ENCODE measurements at places on chromosomes 1 and 21. TPM values are rescaled to one million over a fixed set of nuclear protein-coding genes. Genes with fewer than 3 reads are reported as not detected.

GRCh38 chr1:231590453-231591198, 36.0 kb upstream of the DISC1 start:
- no peak for DNase-seq

- no peak for DNase-seq
These were observed 11.8 kb downstream of the GAS5 start for GRCh38 chr1:173856014-173856413.

KIF17 gene
- total RNA-seq: not detected

DNA sequence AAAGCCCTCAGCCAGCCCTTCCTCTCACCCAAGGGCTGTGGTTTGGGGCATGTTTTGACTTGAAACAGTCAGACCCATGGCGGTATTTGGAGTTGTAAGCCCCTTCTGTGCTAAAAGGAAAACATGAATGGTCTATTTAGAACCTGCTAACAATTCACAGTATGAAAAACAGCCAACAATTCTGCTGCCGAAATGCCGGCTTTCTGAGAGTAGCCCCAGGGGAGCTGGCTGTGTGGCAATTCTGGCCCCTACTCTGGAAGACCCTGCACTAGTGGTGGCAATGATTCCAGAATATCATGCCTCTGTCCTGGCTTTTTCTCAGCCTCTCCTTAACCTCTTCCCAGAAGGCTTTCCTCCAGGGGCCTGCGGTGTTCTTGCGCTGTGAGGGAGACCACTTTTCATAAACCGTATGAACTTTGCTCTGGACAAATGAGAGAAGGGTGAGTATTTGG, 118.7 kb downstream of the EDEM3 start:
- no peak for DNase-seq

GRCh38 chr1:18145851-18146618, 38.4 kb downstream of the IGSF21 start:
- no peak for DNase-seq

DNA sequence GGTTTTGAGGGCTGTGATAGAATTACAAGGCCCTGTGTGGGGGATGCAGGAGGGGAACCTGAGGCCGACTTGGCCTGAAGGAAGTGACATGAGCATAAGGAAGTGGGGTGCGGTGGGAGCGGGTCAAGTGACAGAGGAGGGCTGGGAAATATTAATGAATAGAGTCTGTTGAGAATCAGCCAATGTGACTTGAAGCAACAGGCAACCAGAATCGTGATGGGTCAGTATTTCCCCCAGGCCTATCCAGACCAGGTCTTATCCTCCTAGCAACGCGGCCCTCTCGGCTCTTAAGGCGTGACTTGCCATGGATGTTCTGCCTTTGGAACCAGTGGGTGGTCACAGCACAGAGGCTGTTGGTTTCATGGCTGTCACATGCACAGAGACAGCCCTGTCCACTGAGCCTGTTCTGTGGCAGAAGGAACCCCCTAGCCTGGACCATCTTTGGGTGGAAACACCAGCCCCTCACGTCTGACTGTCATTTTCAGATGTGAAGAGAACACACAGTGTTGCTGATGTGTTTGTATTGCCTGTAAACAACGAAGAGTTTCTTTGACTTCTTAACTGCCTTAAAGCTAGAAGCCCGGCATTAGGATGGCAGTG, 468.8 kb downstream of the CAMTA1 start:
- DNase-seq: no peak

DNA sequence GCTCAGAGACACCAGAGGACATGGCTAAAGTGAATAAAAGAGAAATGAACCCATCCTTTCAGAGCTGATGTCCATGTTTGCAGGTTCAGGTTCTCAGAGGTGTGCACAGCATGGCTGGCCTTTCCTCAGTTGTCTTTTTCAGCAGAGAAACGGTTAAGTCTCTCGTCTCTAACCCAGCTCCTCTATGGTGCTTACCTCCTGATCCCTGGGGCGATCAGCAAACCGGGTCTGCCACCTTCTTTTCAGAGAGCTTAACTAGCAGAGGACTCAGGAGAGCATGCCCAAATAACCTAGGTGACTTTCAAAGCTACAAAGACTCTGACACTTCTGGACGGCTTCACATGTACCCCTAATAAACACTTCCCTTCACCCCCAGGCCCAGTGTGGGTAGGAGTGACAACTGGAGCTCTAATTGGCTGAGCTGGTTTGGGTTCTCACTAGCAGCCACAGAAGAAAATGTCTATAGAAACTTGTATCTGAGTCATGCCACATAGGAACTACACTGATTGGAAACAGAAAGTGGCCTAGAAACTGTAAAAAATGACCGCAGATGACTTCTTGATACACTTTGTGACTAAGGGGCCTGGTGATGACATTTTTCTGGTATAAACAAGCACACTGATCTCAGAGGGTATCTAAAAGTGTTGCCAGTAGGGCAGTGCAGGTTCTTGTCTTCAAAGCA, at the start of gene AIM2:
TSS of gene AIM2 (minus strand) at position 329 of the 682 bp plus-strand sequence. CDS start 3,267 bp downstream, outside the sequence.
- peak; percentile 51 for DNase-seq

GRCh38 chr1:50975436-50975835, 5.4 kb downstream of the CDKN2C start:
- DNase-seq: no peak

- DNase-seq: no peak
These were observed 31.5 kb downstream of the TRAPPC10 start for GRCh38 chr21:44043613-44044012.

- no peak for DNase-seq
These were observed 941 bp upstream of the TBCE start for GRCh38 chr1:235366286-235366685.

CFHR2 gene
- not detected for total RNA-seq

AMIGO1 gene
- total RNA-seq: 8.0 TPM

DNA sequence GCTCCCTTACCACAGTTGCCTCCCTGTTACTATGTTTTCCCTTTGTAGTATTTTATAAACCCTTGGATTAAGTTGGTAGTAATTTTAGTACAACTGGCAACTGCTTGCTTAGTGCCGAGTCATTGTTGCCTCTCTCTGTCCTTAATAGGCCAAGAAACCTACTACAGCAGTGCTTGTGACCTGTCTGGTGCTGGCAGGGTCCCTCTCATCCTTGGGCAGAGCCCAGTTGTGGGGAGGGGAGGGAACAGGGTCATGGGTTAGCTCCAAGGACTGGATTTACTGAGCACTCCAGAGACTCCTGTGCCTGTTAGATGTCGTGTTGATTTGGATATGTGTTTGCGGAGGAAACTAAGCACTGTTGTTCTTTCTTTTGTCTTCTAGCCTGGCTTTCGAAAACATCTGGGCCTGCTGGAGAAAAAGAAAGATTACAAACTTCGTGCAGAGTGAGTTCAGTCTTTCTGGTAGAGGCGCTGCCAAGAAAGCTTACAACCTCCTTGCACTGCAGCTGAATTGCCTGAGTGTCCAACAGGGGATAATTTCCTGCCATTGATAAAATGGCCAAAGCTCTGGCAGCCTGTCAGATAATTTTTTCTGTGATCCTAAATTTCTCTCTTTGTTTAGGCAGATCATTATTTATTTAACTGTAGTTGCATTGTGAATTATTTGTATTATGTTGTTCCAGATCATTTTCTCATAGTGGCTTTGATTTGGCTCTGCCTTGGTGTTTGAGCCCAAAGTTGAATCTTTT, 3.6 kb downstream of the UTP11 start:
- DNase-seq: no peak

GRCh38 chr1:225763716-225764548, 13.7 kb upstream of the SRP9 start:
- no peak for DNase-seq

DNA sequence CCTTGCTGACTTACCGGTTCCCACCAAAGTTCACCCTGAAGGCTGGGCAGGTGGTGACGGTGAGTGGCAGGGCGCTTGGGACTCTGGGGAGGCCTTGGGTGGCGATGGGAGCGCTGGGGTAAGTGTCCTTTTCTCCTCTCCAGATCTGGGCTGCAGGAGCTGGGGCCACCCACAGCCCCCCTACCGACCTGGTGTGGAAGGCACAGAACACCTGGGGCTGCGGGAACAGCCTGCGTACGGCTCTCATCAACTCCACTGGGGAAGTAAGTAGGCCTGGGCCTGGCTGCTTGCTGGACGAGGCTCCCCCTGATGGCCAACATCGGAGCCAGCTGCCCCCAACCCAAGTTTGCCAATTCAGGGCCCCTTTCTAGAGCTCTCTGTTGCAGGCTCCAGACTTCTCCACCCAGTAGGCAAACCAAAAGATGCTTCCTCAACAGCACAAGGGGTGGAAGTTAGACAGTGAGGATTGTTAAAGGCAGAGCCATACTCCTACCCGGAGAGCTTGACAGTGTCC, 16.4 kb upstream of the SEMA4A start:
- DNase-seq: no peak

SIK1 gene
- 266 TPM for total RNA-seq

RSPH1 gene
- total RNA-seq: not detected

DNA sequence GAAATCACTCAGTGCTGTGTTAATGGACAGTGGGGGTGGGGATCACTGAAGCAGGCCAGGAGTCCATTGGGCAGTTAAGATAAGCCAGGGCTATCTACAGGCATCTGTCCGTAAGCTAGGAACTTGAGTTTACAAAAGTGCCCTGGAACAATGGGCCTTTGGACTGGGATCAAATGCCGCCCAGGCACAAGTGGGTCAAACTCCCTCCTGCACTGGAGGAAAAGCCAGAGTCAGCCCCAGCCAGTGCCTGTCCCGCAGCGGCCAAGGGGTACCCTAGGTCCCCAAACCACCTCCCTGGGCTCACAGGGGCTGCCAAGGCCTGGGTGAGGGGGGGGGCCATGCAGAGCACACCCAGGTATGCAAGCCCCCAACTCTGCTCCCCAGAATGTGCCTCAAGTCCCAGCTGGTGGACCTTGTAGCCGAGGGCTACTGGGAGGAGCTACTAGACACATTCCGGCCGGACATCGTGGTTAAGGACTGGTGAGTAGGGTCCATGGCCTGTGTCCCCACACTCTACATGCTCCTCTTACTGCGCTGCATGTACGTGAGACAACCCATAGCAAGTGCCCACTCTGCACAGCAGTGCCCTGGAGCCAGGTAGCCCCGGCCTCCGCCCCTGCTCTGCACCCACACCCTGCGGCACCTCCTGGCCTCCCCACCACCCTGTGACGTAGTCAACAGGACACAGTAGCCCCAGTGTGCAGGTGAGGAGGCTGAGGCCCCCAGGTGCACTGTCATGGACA, 7.7 kb downstream of the FBXO6 start:
- DNase-seq: no peak

- DNase-seq: no peak
These were observed 122.7 kb downstream of the KCNN3 start for GRCh38 chr1:154747380-154747739.

DNA sequence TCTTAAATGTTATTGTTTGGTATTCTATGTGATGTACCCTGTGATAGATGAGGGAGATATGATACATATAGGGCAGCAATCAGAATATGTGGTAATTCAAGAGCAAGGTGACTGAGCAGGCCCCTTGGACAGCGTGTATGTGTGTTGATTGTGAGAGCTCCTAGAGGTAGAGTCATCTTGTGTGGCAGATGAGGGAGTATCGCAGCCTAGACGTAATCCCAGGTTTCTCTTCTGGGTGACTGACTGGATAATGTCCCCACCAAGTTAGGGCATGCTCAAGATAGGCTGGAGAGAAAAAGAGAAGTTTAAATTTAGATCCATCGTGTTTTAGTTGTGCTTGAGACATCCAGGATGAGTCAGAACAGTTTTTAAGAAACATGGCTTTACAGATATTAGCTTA, 185.3 kb downstream of the ZP4 start:
- DNase-seq: no peak

GCSAML gene
- total RNA-seq: 1.7 TPM

- no peak for DNase-seq
These were observed 909.3 kb downstream of the LTN1 start for GRCh38 chr21:28083350-28083749.

DNA sequence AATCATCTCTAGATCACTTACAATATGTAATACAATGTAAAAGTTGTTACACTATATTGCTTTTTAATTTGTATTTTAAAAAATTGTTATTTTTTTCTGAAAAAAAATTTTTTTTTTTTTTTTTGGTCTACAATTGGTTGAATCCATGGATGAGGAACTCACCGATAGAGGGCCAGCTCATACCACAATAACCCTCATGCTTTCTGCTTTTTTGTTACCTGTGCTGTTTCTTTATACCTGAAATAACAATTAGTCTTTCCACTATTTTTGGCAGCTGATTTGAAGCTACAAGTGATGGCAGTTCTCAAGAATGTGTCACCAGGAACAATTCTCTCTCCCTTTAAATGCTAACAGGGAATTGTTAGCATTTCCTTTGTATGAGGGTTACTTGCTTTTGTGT, 12.0 kb downstream of the SMG7 start:
- DNase-seq: no peak

C1orf56 gene
- 0.52 TPM for total RNA-seq

LBR gene
- total RNA-seq: 121 TPM

GRCh38 chr1:84996846-84997666, at the start of gene MCOLN2:
MCOLN2 (minus strand) TSS chr1:84997113; CDS start chr1:84996872, 241 bp downstream.
- DNase-seq: peak; percentile 40

- no peak for DNase-seq
These were observed 775.6 kb downstream of the LTN1 start for GRCh38 chr21:28216976-28217523.

DNA sequence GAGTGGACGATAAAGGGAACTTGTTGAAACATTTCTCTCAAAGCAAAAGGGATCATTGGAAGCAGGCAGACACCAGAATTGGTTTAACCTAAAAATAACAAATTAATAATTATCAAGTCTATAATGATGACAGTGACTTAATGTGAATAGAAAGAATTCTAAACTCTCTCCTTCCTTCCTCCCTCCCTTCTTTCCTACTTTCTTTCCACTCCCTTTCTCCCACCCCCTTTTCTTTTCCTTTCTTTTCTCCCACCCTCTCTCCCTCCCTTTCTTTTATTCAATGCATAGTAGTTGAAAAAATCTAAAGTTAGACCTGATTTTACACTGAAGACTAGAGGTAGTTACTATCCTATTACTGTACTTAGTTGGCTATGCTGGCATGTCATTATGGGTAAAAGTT, 55.7 kb downstream of the PTPRC start:
- DNase-seq: no peak

DNA sequence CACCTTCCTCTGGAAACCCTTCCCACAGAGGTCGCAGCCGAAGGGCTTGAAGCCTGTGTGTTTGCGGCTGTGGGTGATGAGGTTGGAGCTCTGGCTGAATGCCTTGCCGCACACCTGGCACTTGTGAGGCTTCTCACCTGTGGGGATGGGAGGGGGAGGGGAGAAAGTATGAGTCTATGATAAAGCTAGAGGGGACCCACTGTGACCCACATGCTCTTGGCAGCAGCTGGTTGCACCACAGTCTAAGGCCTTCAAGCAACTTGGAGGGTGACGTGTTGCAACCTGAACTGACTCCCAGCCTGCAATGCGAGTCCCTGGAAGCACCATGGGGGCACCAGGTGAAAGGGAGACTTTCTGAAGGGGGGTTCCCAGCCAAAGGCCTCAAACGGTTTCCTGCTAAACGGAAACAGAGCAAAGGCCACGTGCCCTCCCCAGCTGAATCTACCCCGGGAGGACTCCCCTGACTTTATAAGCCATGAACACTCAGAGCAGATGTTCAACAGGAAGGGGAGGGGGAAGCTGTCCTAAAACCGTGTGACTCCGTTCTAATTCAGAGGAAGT, 10.6 kb downstream of the GFI1 start:
- no peak for DNase-seq

IPO9 gene
- 24.0 TPM for total RNA-seq

PRRX1 gene
- total RNA-seq: not detected

COL24A1 gene
- 3.3 TPM for total RNA-seq

CCT3 gene
- 77.6 TPM for total RNA-seq
